ENCODE measurements at places on chromosomes 6 and 20.

DNA sequence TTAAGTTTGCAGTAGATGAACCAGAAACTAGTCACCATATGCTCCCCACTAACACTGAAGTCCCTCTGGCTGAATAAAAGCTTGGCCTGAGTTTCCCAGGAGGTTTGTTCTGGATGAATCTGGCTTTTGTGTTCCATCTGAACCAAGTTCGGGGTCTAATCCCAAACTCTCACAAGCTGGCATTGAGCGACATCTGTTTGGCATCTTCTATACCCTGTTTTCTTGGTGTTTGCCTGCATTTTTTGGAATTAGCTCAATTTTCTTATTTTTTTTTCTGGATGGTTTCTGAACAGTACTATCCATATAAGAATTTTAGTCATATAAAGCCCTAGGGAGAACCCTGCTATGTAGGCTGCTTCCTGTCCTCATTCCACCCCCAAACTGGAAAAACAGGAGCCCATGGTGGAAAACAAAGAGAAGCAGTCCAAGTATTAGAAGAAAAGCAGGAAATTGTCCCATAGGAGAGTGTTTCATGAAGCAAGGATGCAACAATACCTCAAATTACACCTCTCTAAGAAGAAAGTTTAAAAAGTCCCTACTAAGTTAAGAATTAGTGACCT, 737.1 kb downstream of the DHX35 start:
- no peak for DNase-seq

DNA sequence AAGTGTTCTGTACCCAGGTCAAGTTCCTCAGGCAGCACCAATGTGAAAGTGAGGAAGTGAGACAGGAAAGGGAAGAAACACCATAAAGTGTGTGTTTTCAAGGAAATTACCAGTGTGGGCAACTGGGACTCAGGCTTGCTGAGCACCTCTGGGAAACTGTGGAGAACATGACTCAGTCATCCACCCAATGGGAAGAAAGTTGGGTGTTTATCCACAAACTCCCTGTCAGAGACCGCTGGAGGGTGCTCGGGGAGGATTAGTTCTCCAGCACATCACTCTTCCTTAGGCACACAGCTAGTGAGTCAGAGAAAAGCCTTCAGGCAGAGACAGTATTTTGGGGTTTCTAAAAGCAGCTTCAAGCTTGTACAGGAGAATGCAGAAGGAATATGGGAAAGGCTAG, 93.6 kb downstream of the PCSK2 start:
- no peak for DNase-seq

DNA sequence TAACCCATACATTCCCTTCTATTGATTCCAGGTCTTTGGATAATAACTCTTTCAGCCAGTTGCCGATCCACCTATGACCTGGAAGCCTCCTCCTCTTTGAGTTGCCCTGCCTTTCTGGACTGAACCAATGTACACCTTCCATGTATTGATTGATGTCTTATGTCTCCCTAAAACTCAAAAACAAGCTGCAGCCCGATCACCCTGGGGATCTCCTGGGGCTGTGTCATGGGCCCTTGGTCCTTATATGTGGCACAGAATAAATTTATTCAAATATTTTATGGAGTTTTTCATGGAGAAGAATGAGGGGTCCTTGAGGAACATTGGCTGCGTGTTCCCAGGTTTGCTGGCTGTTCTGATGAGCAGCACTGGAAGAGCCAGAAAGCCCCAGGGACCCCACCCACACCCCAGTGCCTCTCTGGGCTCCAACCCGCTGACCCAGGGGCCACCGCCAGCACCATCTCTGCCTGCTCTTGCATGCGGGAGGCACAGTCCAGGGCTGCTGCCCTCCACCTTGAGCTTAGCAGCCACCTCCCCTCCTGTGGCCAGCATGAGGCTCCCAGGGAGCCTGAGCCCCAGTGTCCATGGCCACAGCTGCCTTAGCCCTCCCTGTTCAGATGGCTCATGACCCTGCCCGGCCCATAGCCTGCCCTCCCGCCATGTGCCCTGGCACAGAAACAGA, 36.5 kb upstream of the CST7 start:
- DNase-seq: no peak

GRCh38 chr20:41143354-41143753, 6.0 kb downstream of the PLCG1 start:
- no peak for DNase-seq

- no peak for DNase-seq
Observed at GRCh38 chr6:79377047-79377446, 142.6 kb upstream of the HMGN3 start.

GRCh38 chr6:128855581-128856085, 27.3 kb upstream of the LAMA2 start:
- no peak for DNase-seq

GRCh38 chr6:101110814-101111213, 229.7 kb upstream of the ASCC3 start:
- DNase-seq: no peak

DNA sequence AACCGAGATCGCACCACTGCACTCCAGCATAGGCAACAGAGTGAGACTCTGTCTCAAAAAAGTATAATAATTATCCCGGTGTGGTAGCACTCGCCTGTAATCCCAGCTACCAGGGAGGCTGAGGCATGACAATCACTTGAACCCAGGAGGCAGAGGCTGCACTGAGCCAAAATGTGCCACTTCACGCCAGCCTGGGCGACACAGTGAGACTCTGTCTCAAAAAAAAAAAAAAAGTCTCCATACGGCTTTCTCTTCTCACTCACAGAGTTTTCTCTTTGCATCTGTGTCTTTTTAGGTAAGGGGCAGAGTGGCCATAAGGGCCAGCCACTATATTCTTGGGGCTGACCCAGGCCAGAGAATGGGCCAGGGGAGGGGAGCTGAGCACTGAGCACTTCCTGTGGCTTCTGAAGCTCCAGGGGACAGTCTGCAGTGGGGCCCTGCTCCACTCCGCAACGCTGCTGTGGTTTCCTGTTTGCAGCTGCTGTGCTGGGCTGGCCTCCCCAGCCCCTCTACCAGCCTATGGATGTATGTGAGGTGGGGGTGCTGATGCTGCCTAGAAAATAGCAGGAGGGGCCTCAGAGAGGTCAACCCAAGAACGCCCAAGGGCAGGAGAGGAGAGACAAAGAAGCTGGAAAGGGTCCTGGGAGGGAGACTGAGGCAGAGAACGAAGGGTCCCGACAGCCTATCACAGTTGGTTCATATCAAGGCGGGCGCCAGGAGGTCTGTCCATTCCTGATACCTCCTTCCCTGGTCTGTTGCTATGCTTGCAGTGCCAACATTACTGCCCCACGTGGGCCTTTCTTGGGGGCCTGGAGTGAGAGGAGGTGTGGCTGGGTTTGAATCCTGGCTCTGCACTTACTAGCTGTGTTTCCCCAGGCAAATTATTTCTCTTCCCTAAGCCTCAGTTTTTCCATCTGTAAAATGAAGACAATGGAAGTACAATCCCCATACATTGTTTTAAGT, 16.0 kb downstream of the SLA2 start:
- no peak for DNase-seq

DNA sequence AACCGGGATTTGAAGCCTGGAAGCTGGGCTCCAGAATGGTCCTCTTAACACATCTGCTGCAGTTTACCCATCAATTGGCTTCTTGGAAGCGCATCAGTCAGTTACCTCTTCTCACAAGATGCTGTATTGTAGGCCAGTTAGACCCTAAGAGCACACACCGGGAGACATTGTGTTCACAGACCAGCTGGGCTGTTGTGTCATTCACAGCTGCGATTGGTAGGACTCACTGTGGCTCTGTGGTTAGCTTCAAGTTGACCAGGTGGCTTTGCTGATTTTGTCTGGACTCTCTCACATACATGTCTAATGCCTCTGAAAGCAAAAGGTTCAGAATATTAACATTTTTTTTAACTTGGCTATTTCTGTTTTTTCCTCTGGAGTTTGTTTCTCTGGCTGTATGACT, 64.8 kb downstream of the SNX9 start:
- DNase-seq: no peak

- DNase-seq: no peak
Observed at GRCh38 chr6:160348223-160349019, at the start of gene SLC22A3. TSS of gene SLC22A3 (plus strand) at chr6:160348378. CDS start at chr6:160348420, 42 bp downstream.

- DNase-seq: peak; percentile 81
Observed at GRCh38 chr6:85482905-85483700, 33.2 kb downstream of the NT5E start.

DNA sequence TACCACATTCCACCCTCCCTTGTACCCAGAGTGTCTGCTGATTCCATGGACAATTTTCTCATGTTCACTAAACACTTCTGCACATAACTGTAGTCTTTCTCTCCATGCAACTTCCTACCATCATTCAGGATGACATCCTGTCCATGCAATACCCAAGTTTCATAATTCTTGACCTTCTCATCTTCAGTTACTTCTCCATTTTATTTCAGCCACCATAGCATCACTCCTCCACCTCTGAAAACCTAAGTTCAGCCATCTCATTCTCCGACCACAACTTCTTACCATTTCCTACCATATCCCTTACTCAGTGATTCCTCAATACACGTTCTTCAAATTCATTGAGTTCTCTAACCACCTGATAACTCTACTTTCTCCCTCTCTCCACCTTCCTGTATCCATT, 216.5 kb upstream of the TENT5A start:
- DNase-seq: no peak

DNA sequence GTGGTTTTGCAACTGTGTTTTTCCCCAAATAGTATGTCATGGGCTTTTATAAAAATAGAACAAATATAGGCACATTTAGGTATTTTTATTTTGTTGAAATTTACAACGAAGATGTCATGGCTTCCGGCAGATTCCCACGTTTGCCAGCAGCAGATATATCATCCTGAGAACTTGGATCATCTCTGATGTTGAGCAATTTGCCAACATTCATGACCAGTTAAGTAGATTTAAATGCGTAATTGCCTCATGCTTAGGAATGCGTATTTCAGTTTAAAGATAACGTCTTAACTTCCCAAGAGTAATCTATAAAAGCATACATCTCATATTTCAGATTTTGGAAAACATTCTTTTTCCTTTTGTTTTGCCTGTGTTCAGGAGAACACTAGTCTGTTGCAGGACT, 457.8 kb downstream of the QKI start:
- DNase-seq: no peak

- no peak for DNase-seq
Observed at GRCh38 chr6:107493158-107494057, 3.5 kb downstream of the SOBP start.

DNA sequence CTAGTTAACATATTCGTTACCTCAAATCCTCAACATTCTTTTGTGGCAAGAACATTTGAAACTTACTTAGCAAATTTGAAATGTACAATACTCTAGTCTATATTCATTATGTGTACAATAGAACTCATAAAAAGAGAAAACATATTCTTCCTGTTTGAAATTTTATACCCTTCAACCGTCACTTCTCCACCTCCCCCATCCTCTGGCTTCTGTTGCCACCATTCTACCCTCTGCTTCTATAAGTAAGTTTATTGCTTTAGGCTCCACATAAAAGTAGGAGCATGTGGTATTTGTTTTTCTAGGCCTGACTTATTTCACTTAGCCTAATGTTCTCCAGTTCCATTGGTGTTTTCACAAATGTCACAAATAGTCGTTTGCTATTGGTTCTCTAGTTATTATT, 205.3 kb downstream of the TENT5A start:
- DNase-seq: no peak

DNA sequence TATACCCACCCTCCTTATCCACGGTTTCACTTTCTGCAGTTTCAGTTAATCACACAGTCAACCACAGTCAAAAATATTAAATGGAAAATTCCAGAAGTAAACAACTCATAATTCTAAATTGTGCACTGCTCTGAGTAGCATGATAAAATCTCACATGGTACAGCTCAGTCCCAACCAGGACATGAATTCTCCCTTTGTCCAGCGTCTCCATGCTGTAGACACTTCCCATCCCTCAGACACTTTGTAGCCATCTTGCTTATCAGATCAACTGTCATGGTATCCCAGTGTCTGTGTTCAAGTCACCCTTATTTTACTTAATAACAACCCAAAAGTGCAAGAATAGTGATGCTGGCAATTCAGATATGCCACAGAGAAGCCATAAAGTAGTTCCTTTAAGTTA, 94.7 kb downstream of the PDE10A start:
- DNase-seq: no peak

DNA sequence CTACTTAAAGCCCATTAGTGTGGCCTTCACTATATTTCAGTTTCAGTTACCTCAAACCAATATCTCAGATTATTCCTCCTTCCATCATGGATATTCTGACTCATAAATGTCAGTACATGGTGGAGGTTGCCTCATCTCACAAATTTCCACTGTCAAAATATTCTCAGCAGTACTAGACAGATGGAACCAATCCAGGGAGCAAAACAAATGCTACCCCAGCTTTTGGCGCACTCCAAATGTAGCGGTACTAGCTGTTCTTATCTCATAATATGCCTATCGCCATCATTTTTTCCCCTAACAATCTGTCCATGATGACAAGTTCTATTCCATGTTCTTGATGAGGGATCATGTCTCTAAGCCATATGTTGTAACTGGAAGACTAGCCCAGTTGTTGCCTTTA, 1026.1 kb downstream of the KIF16B start:
- no peak for DNase-seq

DNA sequence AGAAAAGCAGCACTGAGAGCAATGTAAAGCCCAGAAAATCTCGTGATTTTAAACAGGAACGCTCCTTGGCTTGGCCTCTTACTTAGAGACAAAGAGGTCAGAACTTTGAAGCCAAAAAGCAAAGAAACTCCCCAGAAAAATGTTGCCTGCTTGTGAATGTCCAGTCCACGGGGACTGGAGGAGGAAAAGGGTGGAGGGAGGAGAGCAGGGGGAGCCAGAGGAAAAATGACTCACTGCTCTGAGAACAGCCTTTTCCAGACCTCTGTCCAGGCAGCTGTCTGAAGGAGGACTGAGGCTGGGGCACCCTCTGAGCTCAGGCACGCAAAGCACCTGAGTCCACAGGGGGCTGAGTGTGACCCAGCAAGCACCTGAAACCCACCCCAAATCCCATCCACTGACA, 64.7 kb downstream of the TRAM2 start:
- no peak for DNase-seq

DNA sequence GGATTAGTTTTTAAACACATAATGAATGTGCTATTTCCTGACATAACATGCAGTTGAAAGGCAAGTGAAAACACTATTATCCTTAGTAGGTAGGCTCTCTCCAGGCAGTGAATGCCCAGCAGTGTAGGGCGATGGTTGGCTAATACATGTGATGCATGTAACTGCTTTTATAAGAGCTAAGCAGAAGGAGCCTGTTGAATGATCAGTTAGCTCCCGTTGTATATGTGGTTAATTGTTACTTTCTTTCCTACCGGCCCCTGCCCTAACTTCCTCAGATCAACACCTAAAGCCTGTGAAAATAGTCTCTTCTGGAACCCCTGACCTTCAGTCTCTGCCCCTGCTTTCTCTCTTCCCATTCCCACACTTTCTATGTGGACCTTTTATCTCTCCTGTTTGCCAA, 10.5 kb downstream of the SOX4 start:
- no peak for DNase-seq

All from stimulated activated CD4-positive, alpha-beta T cell treated with anti-CD3 and anti-CD28 coated beads, Interleukin-1b, Interleukin-23, amount 100 ng/mL, for 4 hours (primary cell).